ENCODE measurements at places on chromosomes 12 and 14. TPM values are rescaled to one million over a fixed set of nuclear protein-coding genes. Genes with fewer than 3 reads are reported as not detected.
A peak's percentile ranks its signal among the peaks of the same experiment; 100 is the strongest.

LBHD2 gene
- not detected for polyA plus RNA-seq

DPPA3 gene
- polyA plus RNA-seq = 0.18 TPM

GYS2 gene
- polyA plus RNA-seq = not detected

AGAP2 gene
- polyA plus RNA-seq = 6.0 TPM

KRT82 gene
- not detected for polyA plus RNA-seq

CCNK gene
- not detected for polyA plus RNA-seq

DNA sequence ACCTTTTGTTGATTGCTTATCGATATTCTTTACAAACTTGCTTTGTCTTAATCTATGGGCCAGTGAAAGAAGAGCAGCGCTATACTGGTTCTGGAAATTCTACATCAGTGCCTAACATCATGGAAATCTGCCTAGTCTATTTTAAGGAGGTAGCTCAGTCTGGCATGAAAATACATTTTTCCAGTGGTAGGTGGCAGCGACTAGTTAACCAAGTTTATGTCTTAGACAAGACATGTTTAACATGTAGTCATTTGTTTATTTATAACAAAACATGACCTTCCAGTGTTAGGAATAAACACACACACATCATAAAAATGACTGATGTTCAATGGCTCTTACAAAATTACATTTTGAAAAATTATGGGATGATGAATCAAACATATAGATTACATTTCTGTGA is 336.0 kb upstream of the SOX5 start:
- DNase-seq = no peak

DNA sequence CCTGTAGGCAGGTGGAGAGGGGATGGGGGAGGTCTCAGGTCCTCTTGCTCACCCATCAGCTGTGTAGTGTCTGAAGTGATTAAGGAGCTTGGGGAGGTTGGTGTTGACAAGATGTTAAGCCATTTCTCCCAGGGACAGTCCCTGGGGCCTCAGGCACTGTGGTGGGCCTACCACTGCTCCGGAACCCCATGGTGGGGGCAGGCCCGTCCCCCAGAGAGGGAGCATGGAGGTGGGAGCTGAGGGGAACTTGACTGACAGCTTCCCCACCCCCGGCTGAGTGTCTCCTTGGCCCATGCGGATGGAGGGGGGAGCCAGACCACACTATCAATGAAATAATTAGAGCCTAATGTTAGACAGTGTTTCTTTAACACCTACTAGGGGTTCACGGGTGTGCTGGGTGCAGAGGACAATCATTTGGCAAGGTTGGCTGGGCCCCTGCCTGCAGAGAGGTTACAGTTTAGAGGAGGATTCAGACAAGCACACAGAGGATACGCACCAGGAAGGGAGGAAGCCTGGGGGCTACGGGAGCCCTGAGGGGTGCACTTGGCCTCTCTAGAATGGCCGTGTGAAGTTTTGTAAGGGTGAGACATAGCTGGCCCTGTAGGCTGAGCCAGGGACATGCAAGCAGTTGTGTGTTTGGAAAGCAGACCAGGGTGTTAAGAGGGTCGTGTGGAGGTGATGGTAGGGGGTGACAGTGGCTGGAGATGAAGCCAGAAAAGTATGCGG is 19.3 kb upstream of the KRT80 start:
- no peak for DNase-seq

DNA sequence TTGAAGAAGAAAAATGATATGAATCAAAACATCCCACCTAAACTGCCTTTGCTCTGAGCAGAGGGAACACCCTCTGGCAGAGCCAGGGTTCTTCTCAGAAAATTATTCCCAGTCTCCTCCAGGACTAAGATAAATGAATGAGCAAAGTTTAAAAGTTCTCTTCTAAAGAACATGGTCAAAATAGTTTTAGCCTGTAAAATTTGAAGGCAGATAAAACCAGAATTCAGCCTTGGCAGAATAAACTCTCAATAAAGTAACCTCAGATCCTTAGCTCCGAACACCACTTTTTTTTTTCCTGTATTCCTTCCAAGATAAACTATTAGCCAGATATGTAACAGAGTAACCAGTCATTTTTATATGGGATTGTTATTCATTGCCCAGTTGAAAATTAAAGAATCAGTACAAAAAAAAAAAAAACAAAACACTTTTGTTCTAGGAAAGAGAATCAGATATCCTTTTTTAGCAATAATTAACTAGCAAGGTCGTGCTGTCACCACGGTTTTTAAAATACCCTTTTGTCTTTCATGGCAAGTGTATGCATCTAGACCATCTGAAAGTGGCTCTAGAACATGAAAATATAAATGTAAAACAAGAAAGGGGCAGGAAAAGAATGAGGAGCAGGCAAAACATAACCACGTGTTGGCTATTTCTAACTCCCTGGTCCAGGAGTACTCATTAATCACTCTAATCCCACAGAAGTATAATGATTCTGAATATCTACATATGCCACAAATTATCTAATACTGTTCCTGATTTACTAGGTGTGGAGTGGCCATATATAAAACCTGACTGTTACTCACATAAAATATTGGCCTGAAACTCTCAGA is 60.8 kb downstream of the CAPZA3 start:
- peak; percentile 51 for DNase-seq

- no peak for DNase-seq
These were observed 29.7 kb upstream of the NR2C1 start for GRCh38 chr12:95102916-95103671.

GRCh38 chr14:71533390-71533789 is 398.8 kb upstream of the RGS6 start:
- no peak for DNase-seq

DNA sequence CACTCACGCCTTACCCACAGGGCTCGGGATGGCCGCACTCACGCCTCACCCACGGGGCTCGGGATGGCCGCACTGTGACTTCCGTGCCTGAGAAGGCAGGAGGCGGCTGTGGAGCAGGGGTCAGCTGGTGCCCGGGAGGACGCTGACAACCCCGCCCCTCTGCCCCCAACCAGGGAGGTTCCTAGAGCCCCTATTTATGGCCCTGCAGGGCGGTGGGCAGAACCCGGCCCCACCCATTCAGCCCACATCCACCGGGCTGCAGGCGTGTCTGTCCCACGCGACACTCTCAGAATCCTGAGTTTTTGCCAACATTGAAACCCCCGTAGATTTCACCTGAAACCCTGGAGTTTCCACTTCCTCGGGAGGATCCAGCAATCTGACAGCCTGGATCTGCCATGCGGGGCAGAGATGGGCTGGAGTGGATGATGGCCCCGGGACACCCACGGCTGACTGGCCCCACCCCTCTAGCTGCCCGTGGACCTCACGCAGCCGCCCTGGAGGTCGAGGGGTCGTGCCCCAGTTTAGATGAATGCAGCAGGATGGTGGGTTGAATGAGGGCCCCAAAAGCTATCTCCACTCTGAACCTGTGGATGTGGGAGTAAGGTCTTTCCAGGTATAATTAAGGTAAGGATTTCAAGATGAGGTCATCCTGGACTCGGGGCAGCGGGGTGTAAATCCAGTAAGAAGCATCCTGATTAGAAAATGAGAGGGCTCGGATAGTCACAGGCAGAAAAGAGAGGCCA is 20.4 kb downstream of the GALNT9 start:
- DNase-seq = no peak

DNA sequence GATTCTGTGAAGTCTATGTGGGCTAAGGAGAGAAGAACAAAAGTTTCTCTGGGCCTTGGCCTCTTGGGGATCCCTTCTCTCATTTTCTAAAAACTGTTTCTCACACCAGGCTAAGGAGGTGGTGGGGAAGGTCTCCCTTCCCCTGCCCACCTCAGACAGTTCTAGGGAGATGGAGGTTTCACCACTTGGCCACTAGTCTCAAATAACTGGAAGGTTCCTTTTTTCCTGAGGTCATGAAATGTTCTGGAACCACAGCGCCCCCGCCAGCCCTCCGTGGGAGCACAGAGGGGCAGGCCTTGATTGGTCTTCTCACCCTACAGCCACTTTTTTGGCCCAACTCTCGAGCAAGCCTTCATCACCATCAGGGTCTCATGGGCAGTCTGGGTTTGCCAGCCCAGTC is 12.6 kb downstream of the C12orf43 start:
- DNase-seq = no peak

GRCh38 chr12:120015313-120015712 is 26.3 kb downstream of the BICDL1 start:
- no peak for DNase-seq

DNA sequence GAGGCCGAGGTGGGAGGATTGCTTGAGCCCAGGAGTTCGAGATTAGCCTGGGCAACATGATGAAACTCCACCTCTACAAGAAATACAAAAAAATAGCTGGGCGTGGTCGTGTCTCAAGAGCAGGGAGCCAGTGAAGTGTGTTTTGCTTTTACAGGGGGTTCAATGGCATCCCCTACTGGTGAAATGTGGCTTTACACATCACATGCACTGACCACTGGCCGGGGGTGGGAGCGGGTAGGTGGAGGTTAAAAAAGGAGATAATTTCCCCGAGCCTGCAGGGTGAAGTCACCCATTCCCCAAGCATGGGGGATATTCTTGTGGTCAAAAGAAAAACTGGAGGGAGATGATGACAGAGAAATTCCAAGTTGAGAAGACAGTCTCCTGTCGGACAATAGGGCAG is 63.6 kb upstream of the PWP1 start:
- no peak for DNase-seq

DNA sequence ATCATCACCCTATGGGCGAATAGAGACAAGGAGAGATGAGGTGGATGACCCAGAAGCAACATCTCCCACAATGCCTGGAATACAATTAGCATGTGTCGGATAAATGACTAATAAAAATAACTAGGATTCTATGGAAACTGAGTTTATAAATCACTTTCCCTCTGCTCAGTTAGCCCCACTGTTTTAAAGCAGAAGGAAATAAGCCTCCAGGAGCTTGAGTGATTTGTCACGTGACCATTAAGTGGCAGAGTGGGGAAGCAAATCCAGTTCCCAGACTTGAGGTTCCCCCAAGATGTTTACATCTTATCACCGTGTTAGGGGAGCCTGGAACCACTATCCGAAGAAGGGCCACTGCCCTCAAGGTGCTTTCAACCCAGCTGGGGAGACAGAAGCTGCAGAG is 136.5 kb upstream of the CCND2 start:
- DNase-seq = no peak

GRCh38 chr14:69713993-69714679 is 52.8 kb upstream of the SRSF5 start:
- no peak for DNase-seq

DNA sequence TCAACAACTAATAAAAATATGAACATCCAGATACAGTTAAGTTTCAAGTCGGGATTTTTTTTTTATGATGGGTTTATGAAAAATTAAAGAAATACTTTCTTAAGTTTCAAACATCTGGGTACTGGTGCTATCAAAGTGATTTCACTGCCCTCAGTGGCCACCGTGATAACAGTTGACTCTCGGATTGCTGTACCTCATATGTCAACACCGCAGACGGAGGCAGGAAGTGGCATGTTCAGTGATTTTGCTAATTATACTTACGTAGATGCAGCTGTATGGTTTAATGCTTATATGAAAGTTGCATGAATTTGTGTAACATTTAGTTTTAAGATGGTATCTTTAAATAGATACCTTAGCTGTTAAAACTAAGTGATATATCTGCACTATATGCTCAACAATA is 20.8 kb upstream of the FBLN5 start:
- no peak for DNase-seq

DNA sequence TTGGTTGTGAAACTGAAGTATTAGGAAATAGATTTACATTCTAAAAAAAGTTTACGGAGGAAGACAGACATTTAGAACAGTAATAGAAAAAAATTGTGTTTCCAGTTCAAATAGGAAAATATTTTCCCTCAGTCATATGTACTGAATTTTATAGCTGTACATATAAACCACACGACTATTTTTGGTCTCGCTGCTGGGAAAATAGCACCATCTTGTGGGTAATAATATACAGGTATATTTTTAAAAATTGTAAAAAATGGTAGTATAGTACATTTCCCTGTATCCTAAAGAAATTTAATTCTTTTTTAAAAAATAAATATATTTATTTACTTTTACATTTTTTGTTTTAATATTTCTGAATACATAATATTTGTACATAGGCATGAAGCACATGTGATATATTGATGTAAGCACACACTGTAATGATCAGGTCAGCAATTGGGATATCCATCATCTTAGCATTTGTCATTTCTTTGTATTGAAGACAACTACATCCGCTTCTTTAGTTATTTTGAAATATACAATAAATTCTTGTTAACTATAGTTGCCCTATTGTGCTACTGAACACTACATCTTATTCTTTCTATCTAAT is 168.6 kb downstream of the ALX1 start:
- DNase-seq = no peak

GRCh38 chr12:99910342-99910741 is 74.4 kb downstream of the ANKS1B start:
- DNase-seq = no peak

DNA sequence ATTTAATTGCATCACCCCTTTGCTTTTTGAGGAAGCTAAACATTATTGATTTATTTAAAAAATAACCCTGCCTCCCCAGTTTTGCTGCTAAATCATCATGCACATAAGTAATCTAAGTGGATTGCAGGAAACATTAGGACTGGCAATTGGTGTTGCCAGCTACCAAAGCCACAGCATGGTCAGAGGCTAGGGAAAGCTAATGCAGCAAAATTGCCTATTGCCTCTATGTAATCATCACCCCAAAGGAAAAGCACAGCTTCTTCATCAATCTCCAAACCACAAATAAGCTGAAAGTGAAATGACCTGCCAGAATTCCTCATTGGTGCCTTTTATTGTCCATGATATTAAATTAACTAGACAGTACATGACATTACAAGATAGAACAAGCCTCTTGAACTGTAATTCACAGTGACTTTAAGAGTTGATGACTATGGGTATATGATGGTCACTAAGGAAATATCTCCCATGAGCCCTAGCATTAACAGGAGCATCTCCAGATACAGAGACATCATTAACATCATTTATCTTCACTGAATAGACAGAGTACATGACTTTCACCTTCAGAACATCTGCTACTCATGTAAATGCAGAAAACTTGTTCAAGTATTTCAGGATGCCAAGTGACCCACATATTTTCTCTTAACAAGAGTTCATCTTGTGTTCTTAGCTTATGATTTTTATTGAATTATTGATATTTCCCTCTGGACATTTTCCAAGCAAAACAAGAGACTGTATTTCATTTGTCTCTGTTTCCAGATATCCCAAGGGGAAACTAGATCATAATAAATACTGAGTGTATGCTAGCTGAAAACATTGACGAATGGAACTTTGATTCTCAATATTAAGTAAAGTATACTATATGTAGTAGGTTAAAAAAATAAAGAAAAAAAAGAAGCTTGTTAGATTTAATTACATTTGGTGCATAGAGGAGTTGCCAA is 29.4 kb downstream of the PTPRR start:
- no peak for DNase-seq
